ENCODE measurements at places on chromosomes 2 and 18.

DNA sequence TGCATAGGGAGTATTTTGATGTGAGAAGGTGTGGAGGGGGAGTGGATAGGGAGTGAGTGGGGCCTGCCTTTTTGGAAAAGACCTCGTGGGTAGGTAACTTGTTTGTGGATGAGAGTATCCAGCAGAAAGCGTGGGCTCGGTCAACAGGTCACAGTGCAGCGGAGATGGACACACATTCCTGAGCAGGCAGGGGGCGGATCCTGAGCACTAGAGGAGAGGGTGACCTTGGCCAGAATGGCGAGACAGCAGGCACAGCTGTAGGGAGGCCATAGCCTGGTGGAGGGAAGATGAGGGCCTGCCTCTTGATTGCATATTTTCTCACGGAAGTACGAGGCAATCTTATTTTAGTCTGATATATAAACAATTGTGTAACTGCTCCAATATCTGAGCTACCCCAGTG is 3.6 kb upstream of the MC2R start:
- no peak for DNase-seq

DNA sequence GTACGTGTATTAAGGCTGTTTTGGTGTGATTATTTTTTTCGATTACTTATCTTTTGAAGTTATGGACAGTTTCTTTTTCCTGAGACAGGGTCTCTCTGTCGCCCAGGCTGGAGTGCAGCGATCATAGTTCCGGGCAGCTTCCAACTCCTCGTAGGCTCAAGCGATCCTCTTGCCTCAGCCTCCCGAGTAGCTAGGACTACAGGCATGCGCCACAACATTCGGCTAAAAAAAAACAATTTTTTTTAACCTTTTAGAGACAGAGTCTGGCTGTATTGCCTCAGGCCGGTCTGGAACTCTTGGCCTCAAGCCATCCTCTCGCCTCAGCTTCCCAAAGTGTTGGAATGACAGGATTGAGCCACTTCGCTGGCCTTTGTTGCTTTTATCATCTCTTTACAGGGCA is 945 bp downstream of the HAT1 start:
- DNase-seq: no peak

DNA sequence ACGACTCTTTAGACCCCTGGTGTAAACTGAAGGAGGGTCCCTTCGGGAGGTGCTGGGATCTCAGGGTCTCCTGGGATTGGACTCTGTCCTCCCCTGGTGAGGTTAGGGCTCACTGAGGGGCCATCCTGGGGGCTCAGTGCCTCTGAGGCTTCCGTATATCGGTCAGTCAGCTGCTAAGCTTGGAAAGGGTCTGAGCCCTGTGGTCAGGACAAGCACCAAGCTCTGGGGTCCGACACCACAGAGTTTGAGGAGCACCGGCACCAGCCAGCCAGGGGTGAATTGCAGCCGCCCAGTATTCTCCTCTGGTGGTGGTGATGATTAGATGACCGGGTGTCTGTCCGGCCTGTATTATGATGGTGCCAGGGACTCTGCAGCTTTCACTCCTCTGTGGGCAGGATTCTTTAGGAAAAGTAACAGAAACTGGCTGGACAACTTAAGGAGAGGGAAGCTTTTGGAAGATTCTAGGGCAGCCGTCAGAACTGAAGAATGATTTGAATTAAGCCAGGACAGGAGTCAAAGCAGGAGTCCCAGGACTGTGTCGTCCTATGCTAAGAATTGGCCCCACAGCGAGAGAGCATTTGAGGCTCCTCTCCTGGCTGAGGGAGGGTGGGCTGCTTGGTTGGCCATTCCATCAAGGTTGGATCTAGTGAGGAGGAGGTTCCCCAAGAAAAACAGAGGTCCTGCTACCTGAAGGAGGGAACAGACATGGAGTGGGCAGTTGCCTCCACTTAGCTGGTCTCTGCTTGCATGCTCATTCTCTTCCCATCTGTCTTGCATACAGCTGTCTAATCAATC is 158.6 kb upstream of the HS6ST1 start:
- no peak for DNase-seq

- peak; percentile 41 for DNase-seq
These were observed 35.8 kb downstream of the CIB4 start for GRCh38 chr2:26605195-26605998.

DNA sequence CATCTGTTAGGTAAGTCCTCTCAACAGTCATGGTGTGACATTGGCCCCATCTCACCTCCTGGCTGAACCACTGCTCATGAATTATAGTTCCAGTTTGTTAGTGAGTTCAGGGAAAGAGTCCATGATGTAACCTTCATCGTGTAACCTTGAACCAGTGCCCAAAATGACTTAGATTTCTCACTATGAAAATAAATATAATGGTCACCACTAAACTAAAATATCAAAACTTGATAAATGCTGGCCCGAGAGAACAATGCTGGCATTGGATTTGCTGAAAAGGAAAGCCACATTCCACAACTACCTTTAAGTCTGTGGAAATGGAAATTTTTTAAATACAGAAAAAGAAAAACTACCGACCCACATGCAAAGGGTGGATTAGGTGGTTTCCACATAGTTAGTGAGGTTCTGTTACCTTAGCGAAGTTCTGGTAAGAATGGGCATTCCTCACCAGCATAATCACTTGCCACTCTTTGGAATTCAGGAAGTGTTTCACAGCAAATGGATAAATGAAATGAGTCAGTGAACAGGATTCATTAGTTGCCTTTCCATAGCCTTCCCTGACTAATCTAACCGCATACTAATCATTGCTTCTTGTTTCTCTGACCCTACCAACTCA is 133.9 kb upstream of the CTAGE1 start:
- DNase-seq: no peak

DNA sequence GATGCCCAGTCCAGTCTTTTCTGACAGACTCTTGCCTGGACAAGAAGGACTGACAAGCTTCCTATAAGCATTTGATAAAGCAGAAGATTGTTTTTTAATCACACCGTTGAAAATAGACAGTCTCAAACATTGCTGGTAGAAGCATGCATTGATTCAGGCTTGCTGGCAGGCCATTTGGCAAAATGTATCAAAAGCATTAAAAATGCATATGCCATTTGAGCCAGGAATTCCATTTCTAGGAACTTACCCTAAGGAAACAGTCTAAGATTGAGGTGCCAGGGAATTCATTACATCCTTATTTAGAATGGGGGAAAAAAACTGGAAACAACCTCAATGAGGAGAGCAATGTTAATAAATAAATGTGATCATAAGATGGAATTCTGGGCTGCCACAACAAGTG is 20.7 kb downstream of the LGALSL start:
- no peak for DNase-seq

DNA sequence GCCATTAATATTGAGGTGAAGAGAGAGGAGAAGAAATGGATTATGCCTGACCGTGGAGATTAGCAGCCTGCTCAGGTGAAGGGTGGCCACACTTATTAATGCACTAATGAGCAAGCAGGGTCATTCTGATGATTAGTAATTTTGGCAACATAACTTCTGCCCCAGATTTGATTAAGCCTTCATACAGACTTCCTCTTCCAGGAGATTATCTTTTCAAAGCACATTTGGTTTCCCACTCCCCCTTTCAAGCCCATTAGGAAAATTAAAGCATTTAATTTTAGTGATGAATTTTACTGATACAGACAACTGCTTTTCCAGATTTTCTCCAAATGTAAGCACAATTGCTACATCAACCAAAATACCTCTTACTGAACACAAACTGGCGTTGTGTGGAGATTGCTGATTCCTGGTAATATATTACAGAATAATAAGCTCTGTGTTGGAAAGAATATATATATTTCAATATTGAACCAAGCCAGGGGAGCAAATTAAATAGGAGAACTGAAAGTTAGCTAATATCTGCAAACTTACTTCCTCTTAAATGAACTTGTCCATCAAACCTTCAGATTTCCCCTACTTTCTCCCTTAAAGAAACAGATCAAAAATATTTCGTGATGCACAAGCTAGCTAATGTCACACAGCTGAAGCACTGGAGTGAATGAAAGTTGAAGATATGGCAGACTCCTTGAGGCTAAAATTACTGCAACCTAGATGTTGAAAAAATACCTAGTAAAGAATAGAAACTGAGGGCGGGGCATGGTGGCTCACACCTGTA is 140.8 kb downstream of the FAM210A start:
- DNase-seq: no peak

DNA sequence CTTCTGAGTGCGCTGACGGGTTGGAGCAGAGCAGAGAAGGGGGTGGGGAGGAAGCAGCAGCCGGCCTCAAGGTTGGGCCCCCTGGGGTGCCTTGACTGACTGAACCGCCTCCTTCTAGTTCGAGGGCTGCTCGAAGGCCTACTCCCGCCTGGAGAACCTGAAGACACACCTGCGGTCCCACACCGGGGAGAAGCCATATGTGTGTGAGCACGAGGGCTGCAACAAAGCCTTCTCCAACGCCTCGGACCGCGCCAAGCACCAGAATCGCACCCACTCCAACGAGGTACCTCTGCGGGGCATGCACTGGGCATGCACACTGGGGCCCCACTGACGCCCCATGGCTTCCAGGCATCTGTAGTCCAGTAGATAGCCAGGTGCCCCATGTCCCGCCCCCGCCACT is 246.9 kb downstream of the GLI2 start:
- no peak for DNase-seq

- DNase-seq: no peak
These were observed 125.1 kb downstream of the CPS1 start for GRCh38 chr2:210681491-210681890.

- DNase-seq: no peak
These were observed 746.0 kb downstream of the METTL4 start for GRCh38 chr18:1825296-1825695.

DNA sequence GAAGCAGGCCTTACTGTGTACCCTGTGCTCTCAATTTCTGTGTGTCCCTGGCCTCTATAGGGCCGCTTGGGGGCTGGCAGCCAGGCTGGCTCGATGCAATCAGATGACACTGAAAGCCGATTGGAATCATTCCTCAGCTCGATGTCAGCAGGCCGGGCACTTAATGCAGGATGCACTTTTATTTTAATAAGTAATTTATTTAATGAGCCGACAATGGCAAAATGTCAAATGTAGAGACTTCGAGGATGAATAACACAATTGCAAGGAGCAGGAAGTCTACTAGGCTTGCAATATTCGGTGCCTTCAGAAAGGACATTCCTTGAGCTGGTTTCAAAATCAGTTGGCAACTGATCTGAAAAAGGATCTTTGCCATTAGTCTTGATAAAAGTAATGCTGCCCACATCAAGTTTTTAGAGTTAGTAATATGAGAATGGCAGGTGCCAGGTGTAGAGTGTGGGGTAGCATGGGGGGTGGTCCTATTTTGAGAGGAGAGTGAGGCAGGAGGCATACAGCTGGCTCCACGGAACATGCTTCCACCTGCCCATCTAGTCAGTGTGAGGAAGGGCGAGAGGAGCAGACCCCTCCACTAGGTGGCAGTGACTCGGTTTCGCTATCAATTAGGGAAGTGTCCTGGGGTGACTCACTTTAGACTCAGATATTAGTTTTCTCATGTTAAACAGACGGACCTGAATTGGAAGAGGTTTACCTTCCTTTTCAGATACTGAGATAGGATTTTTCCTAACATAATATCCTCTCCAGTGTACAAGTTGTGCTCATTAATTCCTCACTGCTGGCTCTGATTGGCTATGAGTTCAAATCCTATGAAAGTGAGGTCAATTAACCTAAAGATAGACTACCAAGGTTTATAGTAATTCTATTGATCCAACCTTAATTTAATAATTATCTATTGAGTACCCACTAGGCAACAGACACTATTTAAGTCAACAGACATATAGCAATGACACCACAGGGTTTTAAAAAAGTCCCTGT is 80.9 kb downstream of the NABP1 start:
- peak; percentile 19 for DNase-seq

- no peak for DNase-seq
These were observed 776.9 kb upstream of the FSHR start for GRCh38 chr2:49931241-49931640.

GRCh38 chr2:223262946-223263345 is 211.0 kb downstream of the KCNE4 start:
- no peak for DNase-seq

GRCh38 chr2:232779934-232780333 is 3.6 kb upstream of the KCNJ13 start:
- DNase-seq: no peak

GRCh38 chr18:7572822-7573221 is 5.7 kb downstream of the PTPRM start:
- DNase-seq: no peak

- DNase-seq: no peak
These were observed 1362.2 kb upstream of the TMEFF2 start for GRCh38 chr2:193556766-193557470.

GRCh38 chr2:136075476-136075875 is 42.5 kb downstream of the CXCR4 start:
- no peak for DNase-seq

DNA sequence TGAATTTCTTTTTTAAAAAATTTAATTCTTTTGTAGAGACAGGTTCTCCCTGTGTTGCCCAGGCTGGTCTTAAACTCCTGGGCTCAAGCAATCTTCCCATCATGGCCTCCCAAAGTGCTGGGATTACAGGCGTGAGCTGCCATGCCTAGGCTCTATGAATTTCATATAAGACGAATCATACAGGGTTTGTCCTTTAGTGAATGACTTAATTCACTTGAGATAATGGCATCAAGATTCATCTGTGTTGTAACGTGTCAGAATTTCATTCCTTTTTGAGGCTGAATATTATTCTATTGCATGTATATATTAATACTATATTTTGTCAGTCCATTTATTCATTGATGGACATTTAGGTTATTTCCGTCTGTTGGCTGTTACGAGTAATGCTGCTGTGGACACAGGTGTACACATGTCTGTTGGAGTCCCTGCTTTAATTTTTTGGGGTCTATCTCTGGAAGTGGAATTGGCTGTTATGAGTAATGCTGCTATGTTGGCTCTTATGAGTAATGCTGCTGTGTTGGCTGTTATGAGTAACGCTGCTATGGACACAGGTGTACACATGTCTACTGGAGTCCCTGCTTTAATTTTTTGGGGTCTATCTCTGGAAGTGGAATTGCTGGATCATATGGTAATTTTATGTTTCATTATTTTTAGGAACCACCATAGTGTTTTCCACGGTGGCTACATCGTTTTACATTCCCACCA is 210.6 kb downstream of the CAMKMT start:
- no peak for DNase-seq

GRCh38 chr2:145927131-145927950 is 1407.4 kb upstream of the ZEB2 start:
- DNase-seq: no peak

DNA sequence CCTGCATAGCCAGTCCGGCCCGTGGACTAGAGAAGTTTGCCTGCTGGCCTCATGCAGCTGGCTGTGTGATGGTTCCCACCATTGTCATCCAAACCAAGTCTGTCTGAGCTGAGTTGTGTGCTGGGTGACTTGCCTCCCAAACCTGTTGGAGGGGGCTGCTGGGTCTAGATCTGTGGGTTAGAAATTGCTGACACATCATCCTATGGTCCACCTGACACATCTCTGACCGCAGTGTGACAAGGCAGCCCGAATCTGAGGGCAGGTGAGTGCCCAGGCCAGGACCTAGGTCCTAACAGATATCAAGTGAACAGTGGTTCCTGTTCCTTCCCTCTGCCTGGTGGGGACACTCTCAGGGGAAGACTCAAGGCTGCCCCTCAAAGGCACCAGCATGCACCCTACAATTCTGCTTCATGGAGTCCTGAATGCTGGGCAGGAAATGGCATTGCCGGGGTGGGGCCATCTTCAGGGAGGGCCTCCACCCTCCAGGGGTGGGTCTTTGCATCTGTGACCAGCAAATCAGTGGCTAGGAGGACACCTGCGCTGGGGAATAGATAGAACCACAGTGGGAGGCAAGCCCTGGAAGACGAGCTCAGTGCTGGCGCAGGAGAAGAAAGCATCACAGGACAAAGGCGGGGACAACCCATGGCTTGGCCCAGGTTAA is 117.9 kb upstream of the ID2 start:
- DNase-seq: no peak
